ENCODE measurements at places on chromosomes 5 and 9.

DNA sequence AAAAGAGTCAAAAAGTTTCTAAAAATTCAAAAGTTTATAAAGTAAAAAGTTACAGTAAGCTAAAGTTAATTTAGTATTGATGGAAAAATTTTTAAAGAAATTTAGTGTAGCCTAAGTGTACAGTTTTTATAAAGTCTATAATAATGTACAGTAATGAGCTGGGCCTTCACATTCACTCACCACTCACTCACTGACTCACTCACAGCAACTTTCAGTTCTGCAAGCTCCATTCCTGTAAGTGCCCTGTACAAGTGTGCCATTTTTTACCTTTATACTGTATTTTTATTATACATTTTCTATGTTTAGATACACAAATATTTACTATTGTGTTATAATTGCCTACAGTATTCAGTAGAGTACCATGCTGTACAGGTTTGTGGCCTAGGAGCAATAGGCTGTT is 239.5 kb upstream of the MAP3K1 start:
- DNase-seq: no peak

GRCh38 chr5:56335212-56335611 is 102.1 kb upstream of the ANKRD55 start:
- DNase-seq: no peak

GRCh38 chr5:108813673-108814072 is 66.0 kb downstream of the FER start:
- no peak for DNase-seq

DNA sequence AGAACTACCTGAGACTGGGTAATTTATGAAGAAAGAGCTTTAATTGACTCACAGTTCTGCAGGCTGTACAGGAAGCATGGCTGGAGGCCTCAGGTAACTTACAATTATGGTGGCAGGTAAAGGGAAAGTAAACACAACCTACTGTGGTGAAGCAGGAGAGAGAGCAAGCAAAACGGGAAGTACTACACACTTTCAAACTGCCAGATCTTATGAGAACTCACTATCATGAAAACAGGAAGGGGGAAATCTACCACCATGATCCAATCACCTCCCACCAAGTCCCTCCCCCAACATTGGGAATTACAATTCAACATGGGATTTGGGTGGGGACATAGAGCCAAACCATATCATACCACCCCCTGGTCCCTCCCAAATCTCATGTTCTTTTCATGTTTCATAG is 58.7 kb upstream of the GPR151 start:
- DNase-seq: no peak

DNA sequence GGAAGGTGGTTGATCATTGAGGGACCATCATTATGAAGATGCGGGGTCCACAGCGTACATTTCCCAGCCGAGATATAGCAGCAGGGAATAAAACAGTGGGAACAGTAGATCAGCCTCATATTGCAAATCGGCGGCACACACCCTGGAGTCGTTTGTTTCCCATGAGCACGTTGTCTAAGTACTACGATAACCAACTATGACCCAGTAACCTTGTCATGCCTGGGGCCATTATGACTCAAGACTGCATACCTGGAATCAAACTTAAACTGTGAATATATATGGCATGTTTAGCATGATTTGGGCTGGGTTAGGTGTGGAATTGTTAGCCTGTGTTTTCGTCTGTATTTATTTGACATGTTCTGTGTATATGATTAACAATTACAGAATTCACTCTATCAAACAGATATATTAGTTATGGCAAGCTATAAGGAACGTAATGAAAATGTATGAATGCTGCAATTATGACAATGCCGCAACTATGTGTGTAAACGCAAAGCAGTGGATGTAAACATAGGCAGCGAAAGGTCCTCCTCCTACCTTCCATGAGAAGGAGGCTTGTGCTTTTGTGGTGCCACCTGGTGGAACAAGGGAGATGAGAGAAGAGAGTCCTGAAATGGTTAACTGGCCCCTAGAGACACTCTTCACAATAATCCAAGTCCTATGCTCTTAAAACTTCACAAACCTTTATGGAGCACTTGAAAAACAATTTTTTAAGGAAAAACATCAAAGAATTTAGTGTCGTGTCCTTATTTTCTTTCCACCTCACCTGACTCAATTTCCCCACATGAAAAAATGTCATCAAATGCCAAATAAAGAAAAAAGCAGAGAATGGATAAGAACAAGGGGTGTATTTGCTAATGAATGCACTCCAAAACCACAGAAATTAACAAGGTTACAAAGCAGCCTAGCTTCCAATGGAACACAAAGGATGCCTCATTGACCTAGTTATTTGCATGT is 47.1 kb downstream of the SEMA5A start:
- DNase-seq: no peak

GRCh38 chr9:89774858-89775370 is 170.1 kb downstream of the GADD45G start:
- no peak for DNase-seq

DNA sequence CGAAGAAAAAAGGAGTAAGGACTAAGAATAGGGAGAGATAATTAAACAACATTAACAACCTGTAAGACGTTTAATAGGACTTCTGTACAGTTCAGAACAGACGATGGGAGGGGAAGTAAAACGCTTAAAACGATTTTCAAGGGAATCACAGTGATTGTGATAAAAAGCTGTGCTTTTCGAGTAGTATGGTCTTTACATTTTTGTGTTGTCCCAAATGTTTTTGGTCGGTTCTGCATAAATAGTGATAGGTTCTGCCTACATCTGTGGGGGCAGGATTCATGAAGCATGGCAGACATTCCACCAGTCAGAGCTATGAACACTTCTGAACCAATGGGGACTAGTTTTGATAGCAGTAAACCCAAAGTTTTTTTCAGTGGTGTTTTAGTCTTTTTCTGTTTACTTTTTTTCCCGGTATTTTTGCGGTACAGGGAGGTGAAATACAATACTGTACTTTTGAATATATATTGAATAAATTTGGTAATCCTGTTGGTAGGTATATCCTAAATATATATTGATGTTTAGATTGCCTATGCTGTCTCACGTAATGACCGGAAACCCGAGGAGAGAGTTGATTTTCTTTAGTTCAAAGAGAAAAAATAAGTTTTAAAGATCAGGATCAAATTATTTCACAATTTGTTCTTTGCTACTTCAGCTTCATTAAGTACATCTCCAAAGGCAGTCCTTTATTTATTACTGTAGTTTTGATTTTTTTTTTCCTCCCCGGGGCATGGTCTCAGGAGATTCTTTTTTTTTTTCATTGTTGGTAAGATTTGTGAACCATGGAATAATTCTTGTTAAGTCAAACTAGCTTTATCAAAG is 1.3 kb downstream of the ERBIN start:
- peak; percentile 80 for DNase-seq

DNA sequence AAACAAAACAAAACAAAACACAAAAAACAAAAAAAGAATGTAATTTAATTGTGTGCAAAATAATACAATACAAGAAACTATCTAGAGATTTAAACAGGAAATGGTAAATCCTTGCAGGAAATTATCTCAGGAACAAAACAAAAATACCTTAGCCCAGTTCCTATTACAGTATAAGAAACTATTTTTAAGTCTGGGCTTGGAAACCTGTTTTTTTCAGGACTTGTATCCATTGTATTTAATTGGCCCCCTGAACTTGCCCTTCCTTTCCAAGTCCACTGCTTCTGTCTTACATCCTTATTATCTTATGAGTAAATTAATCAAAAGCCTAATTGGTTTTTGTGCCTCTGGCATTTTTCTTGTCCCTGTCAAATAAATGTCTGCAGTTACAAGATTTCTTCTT is 48.5 kb downstream of the ST8SIA4 start:
- no peak for DNase-seq

GRCh38 chr5:74364507-74364906 is 276.0 kb downstream of the ENC1 start:
- DNase-seq: no peak

DNA sequence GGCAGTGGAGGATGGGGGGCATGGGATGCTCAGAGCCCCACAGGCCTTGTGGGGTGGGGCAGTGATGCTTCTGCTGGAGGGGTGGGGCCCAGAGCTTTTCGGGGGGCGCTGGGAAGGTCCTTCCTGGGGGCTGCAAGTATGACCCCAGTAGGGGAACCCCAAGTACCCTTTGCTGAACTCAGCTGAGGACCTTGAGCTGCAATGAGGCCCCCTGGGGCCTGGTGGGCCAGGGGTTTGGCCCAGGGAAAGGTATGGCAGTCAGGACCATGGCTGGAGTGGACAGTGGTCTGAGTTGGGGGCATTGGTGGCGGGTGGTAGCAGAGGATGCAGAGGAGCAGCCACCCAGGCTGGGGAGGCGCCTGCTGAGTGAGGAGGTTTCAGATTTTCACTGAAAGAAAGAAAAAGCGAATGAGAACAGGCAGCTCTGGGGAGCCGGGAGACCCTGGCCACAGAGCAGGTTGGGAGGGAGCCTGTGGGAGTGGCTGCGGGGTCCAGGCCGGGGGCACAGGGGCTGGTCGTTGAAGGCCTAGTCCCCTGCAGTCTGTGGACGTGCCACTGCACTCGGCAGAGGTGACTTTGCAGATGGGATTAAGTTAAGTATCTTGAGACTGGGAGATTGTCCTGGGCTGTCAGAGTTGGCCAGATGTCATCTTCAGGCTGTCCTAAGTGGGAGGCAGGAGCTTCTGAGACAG is 19.2 kb downstream of the WNK2 start:
- no peak for DNase-seq

DNA sequence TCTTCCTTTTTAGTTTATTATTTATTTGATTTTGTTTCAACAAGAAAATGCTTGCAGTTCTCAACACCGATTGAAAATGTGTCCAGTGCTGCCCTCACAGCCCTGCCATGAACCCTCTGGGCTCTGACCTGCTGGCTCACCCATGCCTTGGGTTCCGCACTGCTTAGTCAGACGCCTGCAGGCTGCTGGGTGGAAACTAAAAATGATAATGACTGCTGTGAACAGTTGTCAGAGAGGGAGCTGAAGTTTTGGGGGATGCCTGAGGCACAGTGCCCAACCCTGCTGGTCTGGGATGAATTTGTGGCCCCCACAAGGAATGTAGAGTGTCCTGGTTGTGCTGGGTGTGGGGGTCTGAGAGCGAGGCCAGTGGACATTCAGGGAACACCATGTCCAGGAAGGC is 22.2 kb upstream of the CFAP157 start:
- DNase-seq: no peak

DNA sequence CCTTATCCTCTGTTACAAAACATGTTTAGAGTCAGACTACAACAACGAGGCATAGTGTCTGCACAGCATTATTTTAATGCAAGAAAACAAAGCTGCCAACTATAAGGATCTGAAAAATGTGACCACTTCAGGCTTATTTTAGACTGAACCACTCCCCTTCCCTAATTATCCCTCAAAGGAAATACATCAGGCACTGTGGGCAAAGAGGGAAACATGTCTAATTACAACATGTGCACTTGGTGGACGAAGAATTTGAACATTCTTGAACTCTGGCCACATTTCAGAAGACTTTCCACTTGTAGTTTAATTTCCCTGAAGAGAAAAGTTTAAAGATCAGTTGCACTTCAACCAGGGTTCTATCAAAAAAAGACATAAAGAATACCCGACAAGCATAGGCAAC is 3.8 kb downstream of the MTMR12 start:
- DNase-seq: no peak

- DNase-seq: no peak
Observed at GRCh38 chr5:159317849-159318248, 12.4 kb downstream of the IL12B start.

- DNase-seq: no peak
Observed at GRCh38 chr9:79616013-79616412, 44.2 kb downstream of the TLE4 start.

GRCh38 chr5:13746026-13746425 is 198.5 kb downstream of the DNAH5 start:
- DNase-seq: no peak

DNA sequence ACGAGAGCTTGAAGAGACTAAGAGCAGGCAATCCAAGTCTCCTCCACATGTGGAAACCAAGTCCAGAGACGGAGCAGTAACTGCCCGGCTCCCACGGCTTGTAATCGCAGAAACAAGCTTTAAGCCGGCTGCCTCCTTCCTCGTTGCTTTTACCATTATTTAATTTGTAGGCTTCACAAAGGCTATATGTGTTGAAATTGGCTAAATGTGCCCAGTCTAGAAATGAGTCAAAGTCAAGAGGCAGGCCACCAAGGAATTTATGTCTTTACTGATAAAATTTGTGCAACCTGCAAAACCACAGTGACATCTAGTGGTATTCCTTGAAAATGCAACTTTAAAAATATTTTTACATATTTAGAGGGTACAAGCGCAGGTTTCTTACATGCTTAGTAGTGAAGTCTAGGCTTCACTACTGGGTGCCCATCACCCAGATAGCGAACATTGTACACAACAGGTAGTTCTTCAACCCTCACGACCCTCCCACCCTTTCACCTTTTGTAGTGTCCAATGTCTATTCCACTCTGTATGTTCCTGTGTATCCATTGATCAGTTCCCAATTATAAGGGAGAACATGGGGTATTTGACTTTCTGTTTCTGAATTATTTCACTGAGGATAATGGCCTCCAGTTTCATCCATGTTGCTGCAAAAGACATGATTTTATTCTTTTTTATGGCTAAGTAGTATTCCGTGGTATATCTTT is 33.5 kb upstream of the EBF1 start:
- peak; percentile 26 for DNase-seq

- DNase-seq: peak; percentile 18
Observed at GRCh38 chr5:127997201-127997704, 86.3 kb upstream of the SLC12A2 start.

- DNase-seq: no peak
Observed at GRCh38 chr9:8980496-8981013, 1181.0 kb upstream of the DMAC1 start.

GRCh38 chr9:131706608-131706970 is 33.3 kb downstream of the RAPGEF1 start:
- DNase-seq: no peak

DNA sequence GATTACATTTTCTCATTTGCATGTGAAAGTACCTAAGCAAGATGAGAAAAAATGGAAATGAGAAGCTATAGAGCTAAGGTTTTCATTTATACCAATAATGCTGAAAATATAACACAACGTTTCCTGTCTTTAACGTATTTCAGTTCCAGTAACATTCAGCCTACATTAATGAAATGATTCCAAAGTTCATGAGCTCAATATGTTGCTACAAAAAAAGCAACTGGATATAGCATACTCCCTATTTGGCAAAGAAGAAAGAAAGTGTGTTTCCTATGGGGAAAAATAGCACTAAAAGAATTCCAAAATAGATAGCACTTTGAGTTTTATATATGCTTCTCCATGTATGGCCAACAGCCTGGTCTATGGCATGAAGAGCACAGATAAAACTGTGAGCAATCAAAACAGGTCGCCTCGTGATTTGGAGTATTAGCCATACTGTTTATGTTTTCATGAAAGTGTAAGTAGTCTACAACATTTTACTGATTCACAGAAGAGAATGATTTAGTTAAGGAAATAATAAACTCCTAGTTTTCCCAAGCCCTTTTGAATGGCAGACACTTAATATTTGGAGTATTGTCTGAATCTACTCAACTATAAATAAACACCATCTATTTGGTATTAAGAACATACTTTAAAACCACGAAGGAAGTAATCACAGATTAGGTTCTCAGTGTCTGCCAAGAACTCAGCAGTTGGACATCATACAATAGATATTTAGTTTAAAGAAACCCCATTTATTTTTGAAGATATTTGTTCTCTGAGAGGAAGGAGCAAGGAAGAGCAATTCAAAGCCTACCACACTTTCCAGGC is 258.7 kb upstream of the RASA1 start:
- no peak for DNase-seq
